ENCODE measurements at places on chromosomes 13 and 19.

- no peak for DNase-seq
Observed at GRCh38 chr19:58284199-58284598, 5.4 kb downstream of the ZNF8 start.

- DNase-seq: no peak
Observed at GRCh38 chr19:29115181-29115580, 97.8 kb downstream of the UQCRFS1 start.

- DNase-seq: no peak
Observed at GRCh38 chr13:107258599-107259187, 690.8 kb upstream of the ARGLU1 start.

- no peak for DNase-seq
Observed at GRCh38 chr19:28633319-28634018, 579.5 kb downstream of the UQCRFS1 start.

DNA sequence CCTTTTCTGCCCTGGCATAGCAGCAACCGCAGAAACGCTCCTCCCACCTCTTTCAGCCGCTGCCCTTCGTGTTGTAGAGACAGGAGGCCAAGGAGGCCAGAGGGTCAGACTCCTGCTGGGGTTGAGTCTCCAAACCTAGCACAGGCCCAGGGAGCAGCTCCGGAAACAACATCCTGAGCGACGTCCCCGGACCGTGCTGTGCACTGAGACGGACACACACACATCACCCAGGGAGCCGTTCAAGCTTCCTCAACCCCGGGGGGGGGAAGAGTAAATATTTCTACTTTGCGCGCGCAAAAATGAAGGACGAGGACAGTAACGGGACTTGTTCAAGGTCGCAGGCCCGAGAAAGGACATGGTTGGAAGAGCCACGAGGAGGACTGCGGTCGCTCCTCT lies 657 bp downstream of the ZNF550 start:
- no peak for DNase-seq

DNA sequence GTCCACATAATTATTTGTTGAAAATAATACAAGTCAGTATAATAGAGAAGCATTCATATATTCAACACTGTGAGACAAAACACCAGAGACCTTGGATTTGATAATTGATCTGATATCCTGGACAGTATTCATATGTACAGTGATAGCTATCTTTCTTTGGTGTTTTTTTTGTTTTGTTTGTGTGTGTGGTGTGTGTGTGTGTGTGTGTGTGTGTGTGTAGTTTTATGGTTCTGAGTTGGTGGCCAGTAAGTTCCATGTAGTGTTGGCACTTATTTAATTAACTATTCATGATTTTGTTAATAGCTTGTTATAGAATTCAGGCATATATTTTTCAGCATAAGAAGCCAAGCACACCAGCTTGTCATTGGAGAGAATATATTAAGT lies 1.6 kb upstream of the ANGPTL6 start:
- no peak for DNase-seq

DNA sequence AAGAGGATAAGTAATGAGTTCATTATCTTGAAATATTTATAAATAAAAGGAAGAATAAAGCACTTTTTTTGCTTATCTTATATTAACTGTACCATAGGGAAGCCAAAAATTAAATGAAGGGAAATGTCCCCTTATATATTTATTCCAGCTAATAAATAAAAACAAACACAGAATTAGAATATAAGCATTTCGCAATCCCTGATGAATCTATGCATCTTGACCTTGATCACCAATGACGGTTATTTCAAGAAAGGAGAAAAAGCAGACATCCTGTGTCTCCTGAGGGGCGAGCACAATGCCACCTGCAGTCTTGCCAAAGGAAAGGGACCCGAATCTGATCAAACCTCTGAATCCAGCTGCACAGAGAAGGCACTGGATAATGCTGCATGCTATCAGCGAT lies 29.3 kb upstream of the IRS2 start:
- DNase-seq: no peak

GRCh38 chr19:18364826-18365528 lies 21.0 kb upstream of the GDF15 start:
- DNase-seq: no peak

GRCh38 chr13:77349365-77349764 lies 22.5 kb upstream of the MYCBP2 start:
- no peak for DNase-seq

- DNase-seq: no peak
Observed at GRCh38 chr19:768424-768823, 17.5 kb downstream of the MISP start.

- peak; percentile 87 for DNase-seq
Observed at GRCh38 chr19:2016041-2016807, 710 bp upstream of the BTBD2 start.

GRCh38 chr19:30719189-30719998 lies 347.2 kb downstream of the ZNF536 start:
- peak; percentile 5 for DNase-seq

DNA sequence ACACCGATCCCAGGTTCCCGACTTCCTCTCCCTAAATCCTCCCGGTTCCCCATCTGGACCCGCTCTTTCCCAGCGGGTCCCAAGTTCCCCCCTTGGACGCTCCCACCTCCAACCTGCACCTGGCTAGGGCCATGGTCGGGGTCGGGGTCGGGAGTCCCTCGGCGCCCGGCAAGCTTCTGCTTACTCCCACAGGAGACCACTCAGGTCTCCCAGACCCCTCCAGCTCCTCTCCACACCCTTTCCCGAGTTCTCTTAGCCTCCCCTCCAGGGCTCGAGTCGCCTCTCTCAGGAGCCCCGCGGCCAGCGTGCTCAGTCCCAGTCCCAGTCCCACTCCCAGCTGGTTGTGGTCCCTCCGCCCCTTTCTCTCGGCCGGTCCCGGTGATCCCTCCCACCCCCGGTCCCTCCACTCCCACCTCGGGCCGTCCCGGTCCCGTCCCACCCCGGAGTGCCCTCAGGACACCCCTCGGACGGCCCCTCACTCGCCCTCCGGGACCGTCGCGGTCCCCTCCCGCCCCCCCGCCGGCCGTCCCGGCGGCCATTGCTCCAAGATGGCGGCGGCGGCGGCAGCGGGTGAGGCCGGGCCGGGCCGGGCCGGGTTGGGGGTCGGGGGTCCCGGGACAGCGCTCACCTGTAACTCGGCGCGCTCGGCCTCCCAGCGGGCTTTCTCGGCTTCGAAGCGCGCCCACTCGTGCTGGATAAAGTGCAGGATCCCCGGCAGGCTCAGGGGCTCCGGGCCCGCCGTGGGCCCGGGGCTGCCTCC lies at the start of gene FKRP:
Gene FKRP (plus strand): TSS at position 537 of the 760 bp plus-strand sequence. CDS start 9,394 bp downstream, outside the sequence.
- DNase-seq: no peak

- no peak for DNase-seq
Observed at GRCh38 chr13:20408181-20408580, 117.5 kb downstream of the CRYL1 start.

- DNase-seq: no peak
Observed at GRCh38 chr19:43353606-43354304, at the start of gene CD177. TSS of gene CD177 (plus strand) at chr19:43353686. CDS start at chr19:43353715, 29 bp downstream.

- no peak for DNase-seq
Observed at GRCh38 chr19:23716792-23717191, 29.8 kb upstream of the ZNF675 start.

DNA sequence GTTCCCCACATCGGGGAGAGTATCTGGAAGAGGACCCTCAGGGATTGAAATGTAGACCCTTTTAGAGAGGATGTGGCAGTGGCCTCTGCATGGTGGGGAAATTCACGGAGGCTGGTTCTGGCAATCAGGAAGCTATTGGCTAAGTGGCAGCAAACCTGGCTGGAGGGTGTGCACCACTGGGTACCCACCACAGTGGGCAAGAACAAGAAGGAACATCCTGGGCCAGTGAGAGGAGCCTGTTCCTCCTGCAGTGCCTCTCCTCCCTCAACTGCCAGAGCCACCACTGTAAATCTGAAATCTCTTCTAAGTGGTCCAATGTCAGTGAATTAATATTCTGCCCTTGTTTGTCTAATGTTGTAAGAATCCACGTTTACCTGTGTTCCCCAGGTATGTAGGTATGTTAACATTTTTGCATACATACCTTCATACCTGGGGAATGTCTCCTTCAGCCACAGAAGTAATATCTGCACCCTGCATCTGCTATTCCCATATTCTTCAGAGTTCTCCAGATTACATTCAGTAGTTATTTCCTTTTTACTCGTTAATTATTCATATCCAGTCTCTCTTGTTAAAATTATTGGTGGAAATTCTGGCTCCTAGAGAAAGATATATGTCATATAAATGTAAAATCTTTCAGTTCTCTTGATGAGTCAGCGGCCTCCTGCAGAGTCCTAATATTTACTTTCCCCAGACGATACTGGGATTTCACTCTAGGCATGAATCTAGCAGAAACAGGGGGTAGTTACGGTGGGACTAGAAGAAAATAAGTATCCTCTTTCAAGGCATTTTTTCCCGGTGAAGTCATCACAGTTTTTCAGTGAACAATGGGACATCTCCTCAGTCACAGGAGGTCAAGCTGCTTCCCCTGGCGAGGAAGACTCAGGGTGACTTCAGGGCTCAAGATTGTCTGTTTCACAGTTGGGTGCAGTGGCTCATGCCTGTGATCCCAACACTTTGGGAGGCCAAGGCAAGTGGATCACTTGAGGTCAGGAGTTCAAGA lies 148.3 kb downstream of the MYO16 start:
- no peak for DNase-seq

DNA sequence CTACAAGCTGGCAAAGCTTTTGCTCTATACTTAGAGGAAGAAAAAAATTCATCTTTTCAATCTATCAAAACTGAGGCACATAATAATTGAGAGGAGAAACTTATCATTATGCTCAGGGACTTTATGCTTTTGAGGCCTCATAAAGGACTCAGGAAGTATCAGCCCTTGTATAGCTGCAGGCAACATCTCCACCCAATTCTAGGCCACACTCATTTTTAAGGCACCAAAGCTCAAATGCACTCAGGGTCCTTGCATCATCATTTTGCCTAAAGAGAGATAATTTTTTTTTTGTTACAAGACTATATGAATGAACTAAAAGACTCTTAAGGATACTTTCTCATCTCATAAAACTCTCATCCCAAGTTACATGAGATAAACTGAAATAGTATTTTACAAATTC lies 78.5 kb downstream of the PCDH9 start:
- DNase-seq: no peak

DNA sequence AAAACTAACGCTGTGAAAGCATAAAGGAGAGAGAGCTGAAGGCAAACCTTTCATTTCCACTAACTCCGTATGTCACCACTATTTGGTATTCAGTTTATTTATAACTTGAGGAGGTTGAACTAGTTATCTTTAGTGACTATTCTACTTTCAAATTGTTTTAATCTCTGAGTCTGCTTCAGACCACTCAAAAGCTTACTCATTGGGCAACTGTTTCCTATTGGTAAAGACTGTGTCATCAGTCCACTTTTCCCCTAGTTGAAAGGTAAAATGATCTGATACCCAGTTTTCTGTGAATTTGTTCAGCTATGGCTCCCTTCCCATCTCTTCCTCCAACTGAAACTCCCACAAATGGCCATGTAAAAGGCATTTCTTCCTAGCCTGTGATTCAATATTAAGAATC lies 39.1 kb downstream of the TEX26 start:
- no peak for DNase-seq

- DNase-seq: no peak
Observed at GRCh38 chr19:49879243-49879963, 1.9 kb downstream of the TBC1D17 start.

DNA sequence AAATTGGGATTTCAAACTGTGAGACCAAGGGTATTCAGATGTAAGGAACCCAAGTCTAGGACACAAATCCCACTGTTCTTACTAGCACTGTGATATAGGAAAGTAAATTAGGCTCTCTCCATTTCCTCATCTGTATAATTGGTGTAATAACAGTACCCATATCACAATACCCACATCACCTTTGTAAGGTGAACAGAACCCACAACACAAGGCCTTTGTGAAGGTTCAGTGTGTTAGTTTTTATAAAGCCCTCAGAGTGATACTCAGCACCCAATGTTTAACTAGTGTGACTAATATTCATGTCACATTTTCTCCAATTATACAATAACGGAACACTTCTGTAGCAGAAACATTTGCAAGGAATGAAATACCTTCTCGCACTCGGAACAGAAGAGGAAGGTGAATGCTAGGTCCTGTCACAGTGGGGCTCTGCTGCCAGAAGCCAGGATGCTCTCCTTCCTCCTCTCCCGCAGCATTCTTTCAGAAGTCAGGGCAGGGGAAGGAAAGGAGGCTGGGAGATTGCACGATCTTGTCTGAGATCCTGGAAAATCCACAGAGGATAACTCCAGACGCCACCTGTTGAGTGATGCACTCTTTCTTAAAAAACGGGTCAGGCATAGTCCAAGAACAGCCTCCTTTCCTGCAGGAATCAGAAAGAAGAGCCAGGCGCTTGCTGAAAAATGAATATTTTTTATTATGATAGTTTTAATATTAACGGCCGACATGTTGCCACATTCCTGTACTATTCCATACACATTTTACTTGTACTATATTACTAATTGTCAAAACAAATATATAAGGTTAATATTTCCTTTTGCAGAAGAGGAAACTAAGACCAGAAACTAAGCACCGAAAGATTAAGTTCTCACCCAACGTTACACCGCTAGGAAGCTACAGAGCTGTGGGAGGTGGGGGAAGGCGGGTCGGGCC lies 762 bp downstream of the ZNF45 start:
- DNase-seq: no peak

DNA sequence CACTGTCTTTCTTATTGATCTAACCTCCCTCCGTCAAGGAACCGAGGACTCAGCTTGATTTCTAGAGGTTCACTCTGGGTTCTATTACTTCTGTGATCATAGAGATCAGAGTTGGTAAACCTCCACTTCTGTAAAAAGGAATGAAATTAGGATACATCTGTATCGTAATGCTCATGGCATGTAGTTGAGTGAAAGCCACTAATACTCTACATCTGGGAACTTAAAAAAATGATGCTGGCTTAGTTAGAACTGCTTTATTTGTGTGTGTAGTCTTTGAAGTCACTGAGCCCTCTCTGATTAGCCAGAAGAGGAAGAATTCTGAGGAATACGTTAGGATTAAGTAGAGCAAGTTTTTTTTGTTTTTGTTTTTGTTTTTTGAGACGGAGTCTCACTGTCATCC lies 140.8 kb downstream of the GGACT start:
- no peak for DNase-seq
